ENCODE measurements at places on chromosomes 4 and X.

DNA sequence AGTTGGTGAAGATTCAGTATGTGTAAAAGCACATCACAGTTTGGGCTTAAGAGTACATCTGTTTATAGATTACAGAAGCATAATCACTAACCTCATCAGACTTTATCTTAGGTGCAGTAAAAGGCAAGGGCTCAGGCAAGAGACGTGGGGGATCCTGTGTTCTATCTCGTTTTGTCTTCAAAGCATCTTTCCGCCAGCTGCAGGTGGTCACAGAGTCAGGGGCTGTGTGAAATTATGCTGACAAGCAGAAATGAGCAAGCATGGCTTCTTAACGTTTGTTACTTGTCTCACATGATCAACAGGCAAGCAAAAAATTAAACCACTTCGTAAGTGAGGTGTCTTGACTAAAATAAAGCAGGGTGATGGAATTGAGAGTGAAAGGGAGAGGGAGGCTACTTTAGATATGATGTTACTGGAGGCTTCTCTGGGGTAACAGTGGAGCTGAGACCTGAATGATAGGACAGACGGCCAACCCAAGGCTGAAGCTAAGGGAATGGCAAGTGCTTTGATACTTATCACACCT, 1.4 kb upstream of the TEC start:
- DNase-seq = no peak

GRCh38 chr4:142095886-142096605, 459.7 kb downstream of the IL15 start:
- peak; percentile 22 for DNase-seq

GRCh38 chrX:101429934-101430333, 21.9 kb downstream of the HNRNPH2 start:
- DNase-seq = no peak

- no peak for DNase-seq
Observed at GRCh38 chr4:95198961-95199360, 349.8 kb downstream of the UNC5C start.

- no peak for DNase-seq
Observed at GRCh38 chrX:51975811-51976210, 82.4 kb downstream of the MAGED1 start.

Data from omental fat pad (tissue), 4 donors.